ENCODE measurements at places on chromosomes 5 and 9.

DNA sequence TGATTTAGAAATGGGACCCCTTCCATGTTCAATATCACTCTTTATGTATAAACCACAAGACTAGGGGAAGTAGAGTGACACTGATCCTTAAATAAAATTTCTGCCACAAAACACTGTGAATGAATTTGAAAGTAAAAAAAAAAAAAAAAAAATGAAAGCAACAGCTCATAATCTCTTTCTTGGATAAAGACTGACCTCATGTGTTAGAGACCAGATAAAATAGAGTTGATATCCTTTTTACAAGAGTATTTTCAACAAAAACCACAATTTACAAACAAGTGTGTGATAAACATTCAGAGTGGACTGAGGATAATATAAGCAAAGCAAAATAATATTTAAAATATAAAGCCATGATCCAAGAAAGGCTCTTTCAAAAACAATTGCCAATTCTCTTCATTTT, 180.2 kb downstream of the FBXL17 start:
- DNase-seq, result no peak

DNA sequence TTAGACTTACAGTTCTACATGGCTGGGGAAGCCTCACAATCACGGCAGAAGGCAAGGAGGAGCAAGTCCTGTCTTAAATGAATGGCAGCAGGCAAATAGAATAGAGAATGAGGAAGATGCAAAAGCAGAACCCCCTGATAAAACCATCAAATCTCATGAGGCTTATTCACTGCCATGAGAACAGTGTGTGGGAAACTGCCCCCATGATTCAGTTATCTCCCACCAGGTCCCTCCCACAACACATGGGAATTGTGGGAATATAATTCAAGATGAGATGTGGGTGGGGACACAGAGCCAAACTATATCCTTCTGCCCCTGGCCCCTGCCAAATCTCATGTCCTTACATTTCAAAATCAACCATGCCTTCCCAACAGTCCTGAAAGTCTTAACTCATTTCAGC, 367.1 kb downstream of the MED10 start:
- DNase-seq, result no peak

GRCh38 chr5:54344653-54345052, 34.3 kb upstream of the ARL15 start:
- no peak for DNase-seq

GRCh38 chr5:126234563-126235195, 188.5 kb upstream of the GRAMD2B start:
- peak; percentile 1 for DNase-seq

GRCh38 chr5:1730487-1730847, 69.2 kb downstream of the MRPL36 start:
- no peak for DNase-seq

DNA sequence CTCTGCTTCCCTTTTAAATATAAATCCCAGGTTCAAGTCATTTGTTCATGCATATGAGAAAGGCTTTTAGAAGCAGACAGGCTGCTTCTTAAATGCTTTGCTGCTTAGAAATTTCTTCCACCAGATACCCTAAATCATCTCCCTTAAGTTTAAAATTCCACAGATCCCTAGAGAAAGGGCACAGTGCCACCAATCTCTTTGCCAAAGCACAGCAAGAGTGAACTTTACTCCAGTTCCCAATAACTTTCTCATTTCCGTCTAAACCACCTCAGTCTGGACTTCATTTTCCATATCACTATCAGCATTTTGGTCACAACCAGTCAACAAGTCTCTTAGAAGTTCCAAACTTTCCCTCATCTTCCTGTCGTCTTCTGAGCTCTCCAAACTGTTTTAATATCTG, 679.8 kb upstream of the FTMT start:
- no peak for DNase-seq

DNA sequence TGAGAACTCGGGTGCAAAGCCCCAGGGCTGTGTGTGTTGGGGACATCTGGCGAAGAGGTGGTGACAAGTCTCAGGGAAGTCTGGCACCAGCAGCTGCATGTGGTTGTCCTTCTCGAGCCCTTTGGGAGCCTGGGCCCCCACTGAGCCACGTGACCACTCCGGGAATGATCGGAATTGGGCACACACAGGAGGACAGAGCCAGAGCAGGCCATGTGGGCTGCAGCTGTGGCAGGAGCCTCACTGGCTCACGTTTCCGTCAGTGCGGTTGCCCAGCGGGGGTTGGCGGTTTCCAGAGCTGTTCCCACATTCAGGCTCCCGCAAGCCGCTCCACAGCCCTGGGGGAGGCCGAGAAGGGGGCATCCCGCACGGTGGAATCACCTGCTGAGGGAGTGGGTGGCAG, 6.8 kb upstream of the CEL start:
- peak; percentile 80 for DNase-seq

DNA sequence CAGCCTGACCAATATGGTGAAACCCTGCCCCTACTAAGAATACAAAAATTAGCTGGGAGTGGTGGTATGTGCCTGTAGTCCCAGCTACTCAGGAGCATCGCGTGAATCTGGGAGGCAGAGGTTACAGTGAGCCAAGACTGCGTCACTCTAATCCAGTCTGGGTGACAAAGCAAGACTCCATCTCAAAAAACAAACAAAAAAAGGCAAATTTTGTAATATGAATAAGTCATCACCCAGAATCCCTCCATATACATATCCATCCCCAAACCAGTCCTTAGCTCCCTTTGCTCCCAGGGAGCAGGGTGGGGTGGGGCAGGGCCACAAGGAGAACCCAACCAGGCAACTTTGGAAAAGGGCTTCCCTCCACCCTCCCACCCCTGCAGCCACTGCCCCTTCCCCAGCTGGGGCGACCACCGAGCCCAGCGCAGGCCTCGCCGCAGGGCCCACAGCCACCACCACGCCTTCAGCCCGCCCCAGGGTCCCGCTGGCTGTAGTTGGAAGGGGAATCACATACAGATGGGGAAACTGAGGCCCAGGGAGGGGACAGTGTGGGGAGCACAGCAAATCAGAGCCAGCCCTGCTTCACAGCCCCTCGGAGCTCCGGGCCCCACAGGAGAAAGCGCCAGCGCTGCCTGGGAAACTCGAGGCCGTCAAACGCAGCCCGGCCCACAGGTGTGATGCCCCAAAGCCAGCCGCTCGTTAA, 7.8 kb downstream of the NOTCH1 start:
- DNase-seq, result no peak

DNA sequence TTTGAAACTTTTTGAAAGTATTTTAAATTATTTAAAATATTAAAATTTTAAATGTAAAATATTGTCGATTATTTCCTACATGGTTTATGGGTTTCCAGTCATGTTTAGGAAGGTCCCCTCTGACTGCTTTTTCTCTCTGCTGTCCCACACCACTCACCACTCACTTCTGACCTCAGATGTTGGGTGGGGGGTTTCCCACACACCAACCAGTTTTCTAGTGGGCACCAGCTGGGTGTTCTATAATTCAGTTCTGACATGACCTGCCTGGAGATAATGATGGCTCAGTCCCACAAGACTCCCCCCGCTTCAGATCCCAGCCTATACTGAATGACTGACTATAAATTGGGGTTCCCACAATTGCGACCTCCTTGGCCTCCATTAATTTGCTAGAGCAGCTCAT, 310.4 kb downstream of the GADD45G start:
- no peak for DNase-seq

- DNase-seq, result no peak
Observed at GRCh38 chr9:88965473-88965872, 25.8 kb upstream of the S1PR3 start.

DNA sequence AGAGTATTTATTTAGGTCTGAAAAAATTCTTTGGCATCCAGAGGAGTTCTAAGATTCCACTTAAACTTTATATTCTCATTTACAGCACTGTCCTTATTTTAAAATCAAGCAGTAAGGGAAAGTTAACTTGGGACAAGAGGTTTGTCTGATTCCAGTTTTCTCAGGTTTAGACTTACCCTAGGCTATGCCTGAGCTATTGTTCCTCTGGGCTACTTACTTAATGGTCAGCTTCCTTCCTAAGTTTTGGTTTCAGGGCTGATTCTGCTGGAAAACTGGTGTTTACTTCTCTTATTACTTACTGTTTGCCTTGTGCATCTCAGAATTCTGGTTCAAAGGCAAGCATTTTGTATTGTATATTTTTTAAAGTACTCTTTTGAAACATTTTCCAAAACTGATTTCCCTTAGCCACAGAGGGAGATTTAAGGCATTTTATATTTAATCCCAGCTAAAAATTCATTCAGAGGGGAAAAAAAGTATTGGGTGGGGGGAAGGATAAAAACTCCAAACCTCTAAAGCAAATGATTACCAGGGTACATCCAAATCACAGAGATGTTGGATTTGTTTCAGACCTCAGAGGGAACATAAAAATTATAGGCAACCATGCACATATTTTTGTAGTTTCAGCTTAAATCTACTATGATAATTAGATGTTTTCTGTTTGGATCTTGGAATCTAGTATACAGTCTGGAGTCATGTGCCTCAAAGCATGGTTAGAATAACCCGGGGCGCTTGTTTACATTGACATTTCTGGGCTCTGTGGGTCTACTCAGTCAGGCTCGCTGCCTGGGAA, 290.0 kb downstream of the ARHGAP26 start:
- no peak for DNase-seq

All from fibroblast of skin of left biceps (primary cell).